ENCODE measurements at places on chromosomes 6 and 20.

GRCh38 chr6:47729019-47729418 lies 30.6 kb downstream of the ADGRF4 start:
- no peak for DNase-seq

- no peak for DNase-seq
These were observed 468 bp downstream of the TRDN start for GRCh38 chr6:123636282-123636681.

GRCh38 chr6:15739867-15740266 lies 77.0 kb upstream of the DTNBP1 start:
- no peak for DNase-seq

GRCh38 chr6:147384029-147384428 lies 124.5 kb upstream of the SAMD5 start:
- no peak for DNase-seq

- DNase-seq, result no peak
These were observed 96.9 kb downstream of the UBE3D start for GRCh38 chr6:82968708-82969107.

DNA sequence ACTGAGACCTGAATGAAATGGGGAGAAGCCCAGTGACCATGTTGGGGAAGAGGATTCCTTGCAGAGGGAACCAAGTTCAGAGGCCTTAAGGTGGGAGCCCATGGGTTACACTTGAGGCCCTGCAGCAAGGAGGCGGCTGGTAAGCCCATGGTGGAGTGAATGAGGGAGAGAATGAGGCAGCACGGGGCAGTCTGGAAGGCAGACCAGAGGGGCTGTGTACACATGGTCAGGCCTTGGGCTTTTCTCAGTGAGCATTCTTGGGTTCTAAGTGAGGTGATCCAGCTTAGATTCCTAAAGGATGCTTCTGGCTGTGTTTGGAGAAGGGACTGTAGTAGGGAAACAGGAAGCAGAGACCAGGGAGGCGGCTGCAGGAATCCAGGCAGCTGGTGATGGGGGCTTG lies 19.0 kb downstream of the RNF114 start:
- DNase-seq, result no peak

- no peak for DNase-seq
These were observed 37.6 kb downstream of the ZBTB2 start for GRCh38 chr6:151353795-151354194.

DNA sequence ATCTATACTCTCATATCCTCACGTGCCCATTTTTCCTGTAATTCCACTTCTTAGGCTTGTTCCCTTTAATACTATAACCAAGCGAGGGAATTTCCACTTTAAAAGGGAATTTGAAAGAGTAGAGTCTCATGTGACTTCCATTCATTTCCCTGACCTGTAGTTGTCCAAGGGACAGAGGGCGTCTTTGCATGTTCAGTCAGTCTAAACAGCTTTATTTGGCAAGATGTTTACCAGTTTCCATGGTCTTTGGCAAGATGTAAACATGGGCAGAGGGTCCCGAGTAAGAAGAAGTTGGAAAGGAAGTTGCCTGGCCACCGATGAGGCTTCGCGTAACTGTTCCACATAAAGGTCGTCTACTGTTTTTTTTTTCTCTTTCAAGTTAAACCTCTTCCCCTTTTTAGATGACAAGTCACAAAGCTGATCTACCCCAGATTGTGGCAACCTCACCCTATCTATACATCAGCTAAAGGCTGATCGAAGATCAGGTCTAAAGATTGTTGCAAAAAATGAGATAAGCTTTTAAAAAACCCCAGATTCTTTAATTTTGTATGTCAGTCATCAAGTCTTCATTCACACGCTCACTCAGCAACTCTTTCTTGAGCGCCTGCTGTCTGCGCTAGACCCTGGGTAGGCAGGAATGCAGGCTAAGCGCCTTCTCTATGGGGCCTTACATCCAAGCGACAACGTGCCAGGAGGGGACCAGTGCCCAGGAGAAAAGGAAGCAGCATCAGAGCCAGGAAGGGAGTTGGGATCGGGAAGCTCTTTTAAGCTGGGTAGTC lies 31.7 kb upstream of the CCR6 start:
- DNase-seq, result no peak

DNA sequence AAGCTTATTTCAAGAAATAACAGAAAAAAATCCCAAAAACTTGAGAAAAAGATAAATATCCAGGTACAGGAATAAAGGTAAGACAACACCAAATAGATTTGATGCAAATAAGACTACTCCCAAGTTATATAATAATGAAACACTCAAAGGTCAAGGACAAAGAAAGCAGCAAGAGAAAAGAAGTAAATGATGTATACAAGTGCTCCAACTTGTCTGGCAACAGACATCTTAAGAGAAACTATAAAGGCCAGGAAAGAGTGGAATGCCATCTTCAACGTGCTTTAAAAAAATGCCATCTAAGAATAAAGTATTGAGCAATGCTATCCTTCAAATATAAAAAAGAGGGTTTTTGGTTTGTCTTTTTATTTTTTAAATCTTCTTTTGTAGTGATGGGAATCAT lies 54.2 kb downstream of the REV3L start:
- DNase-seq, result no peak

DNA sequence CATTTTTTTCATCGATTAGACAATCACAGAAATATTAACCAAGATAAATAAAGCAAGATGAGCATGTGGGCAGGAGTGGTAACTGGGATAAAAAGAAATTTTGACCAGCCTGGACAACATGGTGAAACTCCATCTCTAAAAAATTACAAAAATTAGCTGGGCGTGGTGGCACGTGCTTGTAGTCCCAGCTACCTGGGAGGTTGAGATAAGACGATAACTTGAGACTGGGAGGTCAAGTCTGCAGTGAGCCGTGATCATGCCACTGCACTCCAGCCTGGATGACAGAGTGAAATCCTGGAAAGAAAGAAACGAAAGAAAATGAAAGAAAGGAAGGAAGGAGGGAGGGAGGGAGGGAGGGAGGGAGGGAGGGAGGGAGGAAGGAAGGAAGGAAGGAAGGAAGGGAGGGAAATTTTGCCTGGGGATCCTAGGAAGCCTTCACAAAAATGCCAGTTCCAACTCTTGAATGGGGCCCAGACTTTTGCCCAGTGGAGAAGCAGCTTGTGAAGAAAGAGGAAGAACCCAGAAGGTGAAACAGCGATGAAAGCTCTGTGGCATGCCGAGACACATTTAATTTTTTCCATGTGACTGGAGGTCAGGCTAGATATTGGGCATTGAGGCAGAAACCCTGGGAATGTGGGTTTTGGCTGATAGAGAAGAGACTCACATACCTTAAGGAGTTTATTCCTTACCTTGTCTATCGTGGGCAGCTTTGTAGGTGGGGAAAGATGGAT lies 20.3 kb downstream of the CCDC170 start:
- DNase-seq, result no peak

GRCh38 chr6:107115695-107116327 lies 496 bp upstream of the BEND3 start:
- peak; percentile 26 for DNase-seq

GRCh38 chr20:58308290-58308679 lies 1.2 kb upstream of the RAB22A start:
- DNase-seq, result no peak

DNA sequence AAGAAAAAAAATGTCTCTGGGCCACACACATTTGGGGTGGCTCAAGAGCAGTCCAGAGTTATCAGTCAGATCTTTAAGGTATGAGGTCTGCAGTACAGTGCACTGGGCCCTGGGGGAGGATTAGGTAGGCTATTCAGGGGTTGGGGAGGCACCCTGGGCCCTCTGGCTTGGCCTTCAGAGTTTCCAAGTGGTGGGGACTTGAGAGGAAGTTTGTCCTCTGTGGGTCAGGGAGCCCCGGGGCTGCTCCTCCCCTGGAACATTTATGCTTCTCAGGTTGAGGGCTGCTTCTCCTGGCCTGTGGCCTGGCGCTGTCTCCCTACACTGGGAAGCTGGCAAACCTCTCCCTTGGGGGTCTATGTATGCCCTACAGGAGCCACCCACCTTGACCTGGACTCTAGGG lies 46.0 kb downstream of the PTK7 start:
- DNase-seq, result no peak

DNA sequence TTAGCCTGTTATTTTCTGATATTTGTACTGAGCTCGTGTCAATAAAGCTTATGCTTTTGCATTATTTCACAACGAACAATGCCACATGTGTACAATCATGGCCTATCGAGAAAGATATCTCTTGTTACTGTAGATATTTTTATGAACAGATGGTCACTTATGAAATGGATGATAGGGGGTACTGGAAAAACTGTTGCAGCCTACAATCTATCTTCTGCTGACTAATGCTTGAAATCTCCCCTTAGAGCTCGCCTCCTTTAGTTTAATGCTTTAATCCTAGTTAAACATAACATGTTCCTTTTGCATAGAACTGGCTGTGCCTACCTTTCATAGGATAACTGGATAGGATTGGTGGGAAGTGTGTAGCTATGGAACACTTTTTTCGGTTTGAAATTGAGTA lies 296.2 kb downstream of the FARS2 start:
- no peak for DNase-seq

GRCh38 chr6:37236921-37237320 lies 20.7 kb upstream of the TBC1D22B start:
- DNase-seq, result no peak

GRCh38 chr20:2314759-2315439 lies 19.1 kb downstream of the TGM3 start:
- no peak for DNase-seq

- DNase-seq, result no peak
These were observed at the start of gene RIN2 for GRCh38 chr20:19758133-19758500. Gene RIN2 (plus strand): TSS chr20:19758258. CDS start chr20:19889602, 131,344 bp downstream.

GRCh38 chr20:41180599-41181333 lies 43.4 kb downstream of the PLCG1 start:
- no peak for DNase-seq

DNA sequence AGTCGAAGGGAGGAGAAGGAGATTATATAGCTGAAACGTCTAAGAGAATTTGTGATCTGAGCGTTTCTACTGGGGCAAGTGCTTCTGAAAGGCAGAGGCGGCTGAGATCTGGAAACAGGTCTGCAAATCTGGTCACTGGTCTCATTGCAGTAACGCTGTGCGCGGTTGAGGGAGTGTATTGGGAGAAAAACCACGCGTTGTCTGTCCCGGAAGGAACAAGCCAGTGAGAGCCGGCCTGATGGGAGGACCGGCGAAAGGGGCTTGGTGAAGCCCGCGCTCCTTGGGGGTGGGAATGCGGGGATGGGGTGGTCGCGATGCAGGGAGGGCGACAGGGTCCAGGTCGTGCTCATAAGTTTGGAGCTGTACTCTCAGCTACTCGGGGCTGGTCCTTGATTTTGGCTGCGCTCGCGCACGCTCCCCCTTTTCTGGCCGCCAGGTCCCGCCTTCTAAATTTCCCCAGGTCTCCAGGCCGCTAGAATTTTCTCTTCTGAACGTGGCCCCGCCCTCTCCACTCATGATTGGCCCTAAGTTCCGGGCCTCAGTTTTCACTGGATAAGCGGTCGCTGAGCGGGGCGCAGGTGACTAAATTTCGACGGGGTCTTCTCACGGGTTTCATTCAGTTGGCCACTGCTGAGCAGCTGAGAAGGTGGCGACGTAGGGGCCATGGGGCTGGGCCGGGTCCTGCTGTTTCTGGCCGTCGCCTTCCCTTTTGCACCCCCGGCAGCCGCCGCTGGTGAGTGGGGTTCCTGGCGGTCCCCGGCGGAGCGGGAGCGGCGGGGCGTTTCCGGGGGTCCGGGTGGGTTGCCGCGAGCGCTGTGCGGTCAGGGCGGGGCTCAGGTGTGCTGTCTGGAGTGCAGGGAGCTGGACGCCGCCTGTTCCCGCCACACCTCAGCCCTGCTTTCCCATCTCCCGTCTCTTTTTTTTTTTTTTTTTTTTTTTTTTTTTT lies at the start of gene MICB:
MICB (plus strand) TSS at position 615 of the 946 bp plus-strand sequence; CDS start at position 664, 49 bp downstream.
- peak; percentile 72 for DNase-seq

GRCh38 chr6:39086294-39086693 lies 28.7 kb downstream of the SAYSD1 start:
- no peak for DNase-seq

DNA sequence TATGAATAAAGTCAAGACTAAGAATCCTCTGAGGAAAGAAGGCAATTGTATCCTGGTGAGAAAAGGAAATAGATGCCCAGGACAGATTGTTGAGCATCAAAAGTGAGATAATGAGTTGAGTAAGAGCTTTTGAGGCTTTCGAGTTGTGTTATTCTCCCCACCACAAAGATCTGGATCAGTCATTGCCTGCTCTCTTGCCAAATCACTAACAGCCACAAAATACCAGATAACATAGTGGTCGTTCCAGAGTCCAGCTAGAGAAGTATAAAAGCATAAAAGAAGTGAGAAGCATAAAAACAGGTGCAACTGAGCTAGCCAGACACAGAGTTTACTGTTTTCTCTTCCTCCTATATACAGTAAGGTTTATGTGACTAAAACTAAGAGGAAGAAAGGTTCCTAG lies 4.9 kb downstream of the SPINT4 start:
- no peak for DNase-seq

DNA sequence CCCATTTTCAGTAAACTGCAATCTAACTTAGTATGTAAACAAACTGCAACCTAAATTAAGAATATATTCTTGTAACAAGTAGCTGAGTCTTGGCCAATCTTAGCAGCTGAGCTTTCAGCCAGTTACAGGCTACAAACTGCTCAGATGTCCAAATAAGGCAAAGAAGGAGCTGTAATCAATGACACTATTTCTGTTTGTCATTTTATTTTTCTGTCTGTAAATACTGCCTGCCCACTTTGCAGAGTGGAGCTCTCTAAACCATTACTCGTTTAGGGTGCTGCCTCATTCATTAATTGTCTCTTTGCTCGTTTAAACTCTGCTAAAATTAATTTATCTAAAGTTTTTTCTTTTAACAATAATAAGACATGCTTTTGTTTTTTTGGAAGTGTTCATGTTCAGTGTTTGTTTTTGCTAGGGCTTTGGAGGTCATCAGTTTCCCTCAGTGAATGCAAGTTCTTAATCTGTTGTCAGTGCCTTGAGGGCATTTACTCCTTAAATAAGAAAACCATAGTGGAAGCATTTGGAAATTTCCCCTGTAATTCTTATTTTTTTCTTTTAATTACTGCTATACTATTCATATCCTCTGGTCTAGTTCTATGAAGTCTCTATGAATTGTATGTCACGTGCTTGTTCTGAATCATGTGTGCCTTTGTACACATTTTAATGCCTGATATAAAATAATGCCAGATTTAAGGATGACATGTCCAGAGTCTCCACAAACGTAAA lies 3.6 kb upstream of the PRL start:
- DNase-seq, result no peak

DNA sequence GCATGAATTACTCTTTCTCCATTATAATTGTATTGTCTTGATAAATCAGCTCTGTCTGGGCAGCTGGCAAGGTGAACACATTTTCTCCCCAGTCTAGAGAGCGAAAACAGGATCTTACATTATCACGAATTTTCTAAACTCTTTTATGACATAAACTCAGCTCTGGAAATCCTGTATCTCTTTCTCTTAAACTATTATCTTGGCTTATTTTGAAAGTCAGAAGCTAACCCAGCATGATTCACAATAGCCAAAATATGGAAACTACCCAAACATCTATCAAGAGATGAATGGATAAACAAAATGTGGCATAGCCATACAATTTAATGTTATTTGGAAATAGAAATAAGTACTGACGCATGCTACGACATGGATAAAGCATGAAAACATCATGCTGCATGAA lies 25.9 kb upstream of the AGPAT4 start:
- no peak for DNase-seq

GRCh38 chr6:154504102-154504501 lies 6.4 kb downstream of the CNKSR3 start:
- DNase-seq, result no peak
